ENCODE measurements at places on chromosomes 4 and X. TPM values are rescaled to one million over a fixed set of nuclear protein-coding genes. Genes with fewer than 3 reads are reported as not detected.

Gene PPEF1
- 1.3 TPM for total RNA-seq

Gene CWH43
- 25.1 TPM for total RNA-seq

Gene RIPPLY1
- total RNA-seq, result not detected

Gene IL13RA1
- 22.5 TPM for total RNA-seq

Gene MOSPD2
- total RNA-seq, result 20.6 TPM

Data from skin of body (tissue), 3 donors.